NCI-H1105 (cell line): ENCODE measurements at places on chromosomes 11 and 22.

DNA sequence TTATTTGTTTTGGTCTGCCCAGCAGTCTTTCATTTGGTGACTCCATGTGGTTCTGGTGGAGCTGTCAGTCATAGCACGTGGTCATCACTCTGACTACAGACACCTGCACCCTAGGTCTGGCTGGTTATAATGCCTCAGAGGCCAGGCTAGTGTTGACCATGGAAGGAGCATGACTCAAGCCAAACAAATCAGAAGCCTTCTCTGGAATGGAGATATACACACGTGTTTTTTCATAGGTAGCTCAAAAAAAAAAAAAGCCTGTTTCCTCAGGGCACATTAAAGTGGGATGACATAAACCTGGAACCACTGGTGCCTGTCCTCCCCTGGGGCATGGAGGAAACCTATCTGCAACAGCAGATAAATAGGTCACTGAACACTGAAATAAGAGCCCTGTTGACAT, 8.1 kb upstream of the PLAAT3 start:
- no peak for DNase-seq

DNA sequence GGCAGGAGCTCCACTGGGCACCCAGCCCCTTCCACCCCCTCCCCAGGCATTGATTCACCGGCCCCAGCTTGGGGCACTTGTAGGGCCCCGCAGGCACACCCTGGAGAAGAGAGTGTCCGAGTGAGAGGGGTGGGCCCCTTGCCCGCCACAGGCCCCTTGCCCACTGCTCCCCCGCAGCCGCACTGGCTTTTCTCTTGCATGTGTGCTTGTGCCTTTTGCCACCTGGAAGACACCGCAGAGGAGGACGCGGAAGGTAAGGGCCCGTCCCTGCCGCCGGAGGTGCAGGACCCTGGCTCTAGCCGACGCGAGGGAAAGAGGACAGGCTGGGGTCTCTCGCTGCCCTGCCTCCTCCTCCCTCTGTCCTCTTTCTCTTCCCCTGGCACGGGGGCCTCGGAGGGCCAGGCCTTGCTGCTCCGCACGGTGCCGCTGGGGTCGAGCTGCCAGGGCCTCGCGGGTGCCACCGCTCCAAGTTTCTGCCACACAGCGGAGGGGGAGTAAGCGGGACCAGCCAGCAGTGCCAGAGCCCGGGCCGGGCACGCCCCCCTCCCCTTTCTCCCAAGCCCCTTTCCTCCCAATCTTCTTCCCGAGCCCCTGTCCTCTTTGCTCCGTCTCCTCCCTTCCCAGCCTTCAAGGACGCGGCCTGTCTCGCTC, 9.5 kb downstream of the TNNT3 start:
- DNase-seq, result no peak

- DNase-seq, result no peak
Measured at GRCh38 chr11:92657226-92657625, 312.2 kb upstream of the MTNR1B start.

DNA sequence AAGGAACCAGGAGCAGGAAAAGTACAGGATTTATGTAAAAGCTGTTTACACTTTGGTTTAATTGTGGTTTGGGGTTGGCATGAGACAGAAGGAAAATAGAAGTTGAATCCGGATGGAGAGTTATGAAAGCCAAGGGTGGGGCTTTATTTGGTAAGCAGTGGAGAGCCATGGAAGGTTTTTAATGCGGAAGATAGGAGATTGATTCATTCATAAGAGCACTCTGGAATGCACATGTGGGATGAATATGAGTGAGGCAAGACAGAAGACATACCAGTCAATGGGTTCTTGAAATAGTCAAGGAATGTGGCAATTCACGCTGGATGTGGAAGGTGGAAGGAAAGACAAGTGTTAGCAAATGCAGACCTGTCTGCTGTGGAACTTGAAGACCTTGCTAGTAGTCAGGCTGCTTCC, 9.3 kb upstream of the GLB1L3 start:
- DNase-seq, result no peak

DNA sequence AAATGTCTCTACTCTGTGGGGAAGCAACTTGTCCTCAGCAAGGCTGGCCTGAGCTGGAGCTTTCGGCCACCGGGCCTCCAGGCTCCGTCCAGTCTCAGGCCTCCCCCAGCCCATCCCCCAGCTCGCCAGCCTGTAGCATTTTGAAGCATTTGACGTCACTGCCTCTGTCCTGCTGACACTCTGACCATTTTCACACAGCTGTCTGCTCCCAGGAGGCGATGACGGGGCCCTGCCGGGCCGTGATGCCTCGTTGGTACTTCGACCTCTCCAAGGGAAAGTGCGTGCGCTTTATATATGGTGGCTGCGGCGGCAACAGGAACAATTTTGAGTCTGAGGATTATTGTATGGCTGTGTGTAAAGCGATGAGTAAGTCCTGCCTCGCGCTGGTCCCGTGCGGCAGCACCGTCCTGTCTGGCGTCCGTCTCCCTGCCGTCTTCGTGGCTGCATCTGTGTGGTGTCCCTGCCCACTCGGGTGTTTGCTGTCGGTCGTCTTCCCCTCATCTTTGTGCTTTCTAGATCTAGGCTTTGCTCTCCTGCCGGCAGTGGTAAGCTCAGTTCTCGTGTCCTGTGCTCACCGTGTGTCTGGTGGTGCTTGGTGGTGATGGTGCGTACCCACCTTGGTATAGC, 36.1 kb upstream of the ST14 start:
- no peak for DNase-seq

DNA sequence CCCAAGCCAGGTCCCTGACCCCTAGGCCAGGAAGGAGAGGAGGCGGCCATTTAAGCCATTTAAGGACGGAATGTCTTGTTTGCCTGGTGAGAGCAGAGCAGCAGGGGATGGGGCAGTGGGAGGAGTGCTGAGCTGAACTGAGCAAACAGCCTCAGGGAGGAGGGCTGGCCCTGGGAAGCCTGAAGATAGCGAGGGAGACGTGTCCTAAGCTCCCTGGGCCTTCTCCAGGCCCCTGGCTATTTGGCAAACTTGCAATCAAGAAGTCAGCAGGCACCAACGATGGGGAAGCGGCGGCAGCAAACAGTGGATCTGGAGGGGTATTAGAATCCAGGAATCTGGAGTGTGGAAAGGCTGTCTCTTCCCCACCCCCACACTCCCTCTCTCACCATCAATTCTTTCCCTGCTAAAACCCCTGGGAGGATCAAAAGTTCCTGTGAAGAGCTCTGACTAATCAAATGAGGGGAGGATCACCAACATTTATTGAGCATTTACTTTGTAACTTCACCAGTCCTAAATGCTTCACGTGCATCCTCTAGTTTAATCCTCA, 8.8 kb downstream of the BCL9L start:
- DNase-seq, result no peak

- no peak for DNase-seq
Measured at GRCh38 chr11:214083-214482, 6.6 kb downstream of the RIC8A start.

- no peak for DNase-seq
Measured at GRCh38 chr22:17823226-17823625, 49.0 kb upstream of the BID start.

DNA sequence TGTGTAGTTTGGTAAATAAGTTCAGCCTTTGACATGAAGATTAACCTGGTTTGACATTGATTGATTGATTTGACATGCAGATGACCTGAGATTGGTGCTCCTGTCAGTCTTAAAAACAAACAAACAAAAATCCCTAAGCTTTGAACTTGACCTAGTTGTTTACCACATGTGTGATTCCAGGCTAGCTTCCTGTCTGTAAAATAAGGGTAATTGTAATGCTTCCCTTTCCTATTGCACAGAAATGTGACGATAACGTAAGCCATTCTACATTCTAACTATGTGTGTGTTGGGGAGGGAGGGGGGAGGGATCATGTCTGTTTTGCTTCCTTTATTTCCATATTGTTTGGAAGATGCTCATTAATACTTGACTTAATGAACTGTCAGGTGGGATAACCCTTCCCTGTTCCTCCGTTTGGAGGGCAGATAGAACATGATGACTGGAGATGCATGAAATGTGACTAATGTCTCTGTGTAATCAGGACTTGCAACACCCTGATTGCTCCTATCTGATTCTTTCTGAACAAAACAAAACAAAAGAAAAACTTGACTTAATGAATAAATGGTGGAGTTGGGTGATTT, 106.1 kb upstream of the CLMP start:
- DNase-seq, result no peak

DNA sequence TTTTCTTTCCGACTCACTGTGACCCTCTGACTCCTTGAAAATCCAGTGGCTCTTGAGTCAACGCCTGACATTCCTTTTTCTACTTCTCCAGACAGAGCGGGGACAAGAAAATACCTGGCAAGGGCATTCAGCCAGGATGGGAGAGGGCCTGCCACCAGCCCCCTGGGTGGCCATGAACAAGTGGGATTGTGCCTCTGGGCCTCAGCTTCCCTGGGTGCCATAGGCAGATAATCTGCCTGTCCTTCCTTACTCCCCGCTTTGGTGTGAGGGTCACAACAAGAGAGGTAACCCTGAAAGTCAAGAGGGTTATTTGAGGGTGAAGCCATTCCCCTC, 613.9 kb upstream of the CADM1 start:
- DNase-seq, result no peak

GRCh38 chr11:67307545-67308001, 4.2 kb downstream of the SSH3 start:
- DNase-seq, result no peak

- no peak for DNase-seq
Measured at GRCh38 chr11:35335226-35335625, 84.1 kb downstream of the SLC1A2 start.
